Cardiac atrium fibroblast (primary cell): ENCODE measurements at places on chromosomes 7 and 10. TPM values are rescaled to one million over a fixed set of nuclear protein-coding genes. Genes with fewer than 3 reads are reported as not detected.

The CYP2W1 gene
- total RNA-seq: not detected in 2 replicates

The SFTPA1 gene
- total RNA-seq: not detected in 2 replicates

The ADAP1 gene
- 11.4 and 13.9 TPM in 2 replicates for total RNA-seq

The DKK1 gene
- 147 and 229 TPM in 2 replicates for total RNA-seq

The ADCYAP1R1 gene
- total RNA-seq: not detected in 2 replicates

The ZNF467 gene
- total RNA-seq: 4.1 and 8.1 TPM in 2 replicates

The OTUD1 gene
- 3.4 and 3.8 TPM in 2 replicates for total RNA-seq
